ENCODE measurements at places on chromosomes 5 and 9. TPM values are rescaled to one million over a fixed set of nuclear protein-coding genes. Genes with fewer than 3 reads are reported as not detected.

TRIM14 gene
- 0.94 TPM for total RNA-seq

SLC36A2 gene
- not detected for total RNA-seq

GRM6 gene
- total RNA-seq = under 0.01 TPM

TAF1L gene
- under 0.01 TPM for total RNA-seq

IRF1 gene
- 21.2 TPM for total RNA-seq

FAM174A gene
- total RNA-seq = 15.0 TPM

HMCN2 gene
- 0.09 TPM for total RNA-seq

ATOX1 gene
- 85.0 TPM for total RNA-seq

ZNG1E gene
- total RNA-seq = 44.8 TPM

FAM151B gene
- total RNA-seq = 3.9 TPM

SLIT3 gene
- 0.95 TPM for total RNA-seq

NR5A1 gene
- total RNA-seq = not detected

TRAF1 gene
- 2.4 TPM for total RNA-seq

OTP gene
- total RNA-seq = not detected

LRSAM1 gene
- total RNA-seq = 7.4 TPM

CTNND2 gene
- total RNA-seq = not detected

ZFAND5 gene
- 53.9 TPM for total RNA-seq

FCN2 gene
- not detected for total RNA-seq

ORM1 gene
- not detected for total RNA-seq

STPG3 gene
- not detected for total RNA-seq

KIF12 gene
- total RNA-seq = not detected

MTAP gene
- 15.8 TPM for total RNA-seq

SLC2A8 gene
- total RNA-seq = 5.8 TPM

APBB3 gene
- 30.9 TPM for total RNA-seq

KIAA1958 gene
- total RNA-seq = 0.34 TPM

IL13 gene
- total RNA-seq = not detected

HAVCR2 gene
- 3.3 TPM for total RNA-seq

LCN9 gene
- total RNA-seq = not detected

APC gene
- 53.7 TPM for total RNA-seq

GRIA1 gene
- total RNA-seq = 0.16 TPM

GIN1 gene
- 5.7 TPM for total RNA-seq

STXBP1 gene
- total RNA-seq = 23.2 TPM

C9orf50 gene
- total RNA-seq = under 0.01 TPM

IFNK gene
- total RNA-seq = not detected

SPINK6 gene
- not detected for total RNA-seq

NUTM2F gene
- not detected for total RNA-seq

AFAP1L1 gene
- 1.9 TPM for total RNA-seq

LRRC19 gene
- not detected for total RNA-seq

FOXE1 gene
- not detected for total RNA-seq

ANGPTL2 gene
- 55.8 TPM for total RNA-seq

HAUS6 gene
- total RNA-seq = 4.0 TPM

ADAMTSL1 gene
- 37.5 TPM for total RNA-seq

HRH2 gene
- total RNA-seq = not detected

WNT8A gene
- not detected for total RNA-seq

MAMDC2 gene
- 0.52 TPM for total RNA-seq

TAF11L8 gene
- total RNA-seq = not detected

CTSL gene
- total RNA-seq = 596 TPM

ZDHHC11 gene
- 3.3 TPM for total RNA-seq

RASEF gene
- 0.16 TPM for total RNA-seq

KCTD16 gene
- 0.26 TPM for total RNA-seq

ANKRD31 gene
- total RNA-seq = 0.09 TPM

GFI1B gene
- not detected for total RNA-seq

STK32A gene
- 0.09 TPM for total RNA-seq

ABCA1 gene
- 207 TPM for total RNA-seq
